ENCODE measurements at places on chromosomes 4 and X.

DNA sequence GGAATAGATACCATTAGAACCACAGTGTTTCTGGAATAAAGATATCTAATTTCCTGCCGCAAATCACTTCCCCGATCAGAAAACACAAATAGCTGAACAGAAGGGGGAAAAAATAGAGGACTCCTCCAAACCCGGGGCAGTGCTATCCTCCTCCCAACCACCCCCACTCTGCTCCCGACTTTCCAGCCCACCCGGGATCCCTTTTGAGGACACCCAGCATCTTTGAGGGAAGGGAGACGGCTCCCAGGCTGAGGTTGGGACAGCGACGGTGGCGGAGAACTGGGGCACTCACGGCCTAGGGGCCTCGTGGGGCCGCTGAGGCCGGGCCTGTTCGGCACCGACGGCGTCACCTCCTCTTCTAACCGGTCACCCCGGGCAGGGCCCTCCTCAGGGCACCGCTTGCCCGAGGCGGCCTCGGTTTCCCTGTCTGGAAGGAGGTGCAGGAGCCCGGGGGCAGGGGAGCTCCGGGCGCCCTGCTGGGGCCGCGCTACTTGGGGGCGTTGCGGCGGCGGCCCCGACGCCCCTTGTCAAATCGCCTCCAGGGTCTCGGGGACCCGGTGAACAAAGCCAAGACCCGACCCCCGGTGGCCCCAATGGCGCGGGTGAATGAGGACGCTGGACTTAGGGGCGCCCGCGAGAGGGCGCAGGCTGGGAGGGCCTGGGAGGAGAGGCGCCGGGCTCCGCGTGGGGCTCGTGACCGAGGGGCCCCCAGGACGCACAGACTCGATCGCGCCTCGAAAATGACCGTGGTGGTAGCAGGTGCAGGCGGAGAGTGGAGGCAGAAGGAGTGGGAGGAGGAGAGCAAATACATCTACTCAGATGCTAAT lies 6.9 kb upstream of the ARX start:
- no peak for DNase-seq

- DNase-seq = peak; percentile 43
Observed at GRCh38 chr4:144645631-144646522, at the start of gene HHIP. Gene HHIP (plus strand): TSS chr4:144646156. CDS start chr4:144646676, 520 bp downstream.

- no peak for DNase-seq
Observed at GRCh38 chrX:136584545-136584944, 52.5 kb downstream of the VGLL1 start.

- no peak for DNase-seq
Observed at GRCh38 chr4:42341518-42342026, 55.7 kb upstream of the SHISA3 start.

DNA sequence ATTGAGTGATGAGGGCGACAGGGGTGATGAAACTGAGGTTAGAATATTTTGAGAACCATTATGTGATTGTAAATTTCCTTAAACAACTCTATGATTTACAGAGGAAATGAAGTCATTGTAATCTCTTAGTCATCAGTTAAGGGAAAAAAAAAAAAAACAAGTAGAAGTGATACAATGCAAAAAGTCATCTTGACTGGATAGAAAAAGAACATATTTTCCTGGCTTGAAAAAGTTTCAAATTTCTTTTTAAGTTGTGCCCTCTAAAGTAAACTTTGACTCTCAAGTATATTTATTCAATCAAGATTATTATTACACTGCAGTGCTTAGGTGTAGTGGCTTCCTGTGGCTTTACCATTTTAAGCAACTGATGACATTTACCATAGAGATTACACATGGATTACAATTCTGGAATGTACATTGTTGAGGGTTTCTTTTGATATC lies 40.6 kb downstream of the GABRB1 start:
- DNase-seq = peak; percentile 2

- DNase-seq = no peak
Observed at GRCh38 chr4:84901173-84901572, 65.3 kb downstream of the WDFY3 start.

DNA sequence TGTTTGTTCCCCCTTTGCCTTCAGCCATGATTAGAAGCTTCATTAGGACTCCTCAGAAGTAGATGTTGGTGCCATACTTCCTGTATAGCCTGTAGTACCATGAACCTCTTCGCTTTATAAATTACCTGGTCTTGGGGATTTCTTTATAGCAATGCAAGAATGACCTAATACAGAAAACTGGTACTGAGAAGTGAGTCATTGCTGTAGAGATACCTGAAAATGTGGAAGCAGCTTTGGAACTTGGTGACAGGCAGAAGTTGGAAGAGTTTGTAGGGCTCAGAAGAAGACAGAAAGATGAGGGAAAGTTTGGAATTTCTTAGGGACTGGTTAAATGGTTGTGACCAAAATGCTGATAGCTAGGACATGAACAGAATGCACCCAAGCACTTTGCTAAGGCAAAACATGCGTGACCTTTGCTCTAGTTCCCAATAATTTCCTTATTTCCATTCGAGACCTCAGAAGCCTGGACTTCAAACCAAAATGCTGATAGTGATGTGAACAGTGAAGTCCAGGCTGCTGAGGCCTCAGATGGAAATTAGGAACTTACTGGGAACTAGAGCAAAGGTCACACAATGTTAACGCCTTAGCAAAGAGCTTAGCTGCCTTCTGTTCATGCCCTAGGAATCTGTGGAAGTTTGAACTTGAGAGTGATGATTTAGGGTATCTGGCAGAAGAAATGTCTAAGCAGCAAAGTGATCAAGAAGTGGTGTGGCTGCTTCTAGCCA lies 3.0 kb upstream of the USP46 start:
- peak; percentile 43 for DNase-seq

- no peak for DNase-seq
Observed at GRCh38 chr4:46645126-46645525, 255.2 kb upstream of the GABRA2 start.

GRCh38 chr4:180455226-180455625 lies 1788.0 kb upstream of the TENM3 start:
- DNase-seq = no peak

DNA sequence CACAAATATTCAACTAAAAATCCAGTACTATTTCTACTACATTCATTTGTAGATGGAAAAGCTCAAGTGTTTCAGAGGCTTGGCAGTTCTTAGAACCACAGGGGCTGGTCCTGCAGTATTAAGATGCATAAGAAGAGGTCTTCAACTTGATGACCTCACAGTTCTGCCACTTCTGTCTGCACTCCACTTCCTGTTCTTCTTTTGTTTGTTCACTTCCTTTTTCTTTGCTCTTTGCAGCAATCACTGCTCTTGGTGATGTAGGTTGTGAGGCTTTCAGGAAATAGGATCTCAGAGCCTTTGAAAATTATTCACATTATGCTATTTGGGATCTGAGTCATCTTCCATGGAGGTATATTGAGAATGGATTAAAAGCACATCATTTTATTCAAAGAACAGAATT lies 602.0 kb upstream of the CPEB2 start:
- DNase-seq = peak; percentile 85

GRCh38 chrX:15751155-15751819 lies 13.2 kb downstream of the CA5B start:
- no peak for DNase-seq
